NCI-H2107 (cell line): ENCODE measurements at places on chromosomes 11 and 22.

GRCh38 chr11:64665411-64665821 lies 57.6 kb downstream of the NRXN2 start:
- DNase-seq = no peak

- DNase-seq = peak; percentile 67
These were observed 12.4 kb upstream of the DSCAML1 start for GRCh38 chr11:117809236-117810055.

GRCh38 chr11:125111001-125111342 lies 454 bp downstream of the TMEM218 start:
- no peak for DNase-seq

GRCh38 chr11:15006139-15006759 lies 34.1 kb upstream of the CALCA start:
- DNase-seq = peak; percentile 14

- no peak for DNase-seq
These were observed 13.0 kb downstream of the OR52N4 start for GRCh38 chr11:5767056-5767455.

DNA sequence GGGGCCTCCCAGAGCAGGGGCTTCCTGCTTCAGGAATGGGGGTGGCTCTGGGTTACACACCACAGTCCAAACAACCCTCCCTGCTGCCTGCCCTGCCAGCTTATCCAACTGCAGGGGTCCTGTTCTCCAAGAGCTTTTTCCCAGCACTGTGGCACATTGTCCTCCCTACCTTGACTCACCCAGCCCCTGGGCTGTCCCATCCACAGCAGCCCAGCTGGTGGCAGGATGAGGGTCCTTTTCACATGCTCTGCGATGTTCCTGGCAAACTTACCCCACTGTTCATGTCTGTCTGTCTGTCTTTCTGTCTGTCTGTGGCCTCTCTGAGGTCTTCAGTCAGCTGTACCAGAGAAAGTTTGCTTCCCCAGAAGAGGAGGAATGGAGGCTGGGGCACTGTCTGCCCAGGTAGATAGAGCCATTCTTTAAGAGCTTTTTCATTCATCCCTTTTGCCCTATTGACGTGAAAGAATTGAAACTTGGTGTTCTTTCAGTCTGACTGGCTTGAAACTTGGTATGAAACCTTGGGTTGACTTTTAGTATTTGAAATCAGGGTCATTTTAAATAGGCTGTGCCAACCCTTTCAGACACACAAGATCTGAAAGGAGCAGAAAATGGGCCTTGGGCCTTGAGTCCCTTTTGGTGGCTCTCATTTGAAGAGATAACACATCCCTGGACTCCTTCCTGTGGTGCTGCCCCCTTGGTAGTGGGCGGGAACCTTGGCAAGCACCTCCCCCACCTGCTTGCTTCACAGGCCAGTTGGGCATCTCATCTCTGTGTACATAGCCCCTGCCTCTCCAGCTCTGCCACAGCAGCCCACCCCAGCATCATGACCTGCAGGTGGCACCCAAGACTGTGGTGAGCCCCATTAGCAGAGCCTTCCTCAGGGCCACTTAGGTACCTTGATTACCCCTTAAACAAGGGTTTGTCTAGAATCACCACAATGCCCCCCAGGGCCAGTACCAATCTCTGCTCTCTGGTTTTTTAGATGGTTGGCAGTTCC lies 74.6 kb upstream of the SUSD2 start:
- DNase-seq = no peak

GRCh38 chr11:96206955-96207354 lies 136.0 kb downstream of the MAML2 start:
- no peak for DNase-seq

DNA sequence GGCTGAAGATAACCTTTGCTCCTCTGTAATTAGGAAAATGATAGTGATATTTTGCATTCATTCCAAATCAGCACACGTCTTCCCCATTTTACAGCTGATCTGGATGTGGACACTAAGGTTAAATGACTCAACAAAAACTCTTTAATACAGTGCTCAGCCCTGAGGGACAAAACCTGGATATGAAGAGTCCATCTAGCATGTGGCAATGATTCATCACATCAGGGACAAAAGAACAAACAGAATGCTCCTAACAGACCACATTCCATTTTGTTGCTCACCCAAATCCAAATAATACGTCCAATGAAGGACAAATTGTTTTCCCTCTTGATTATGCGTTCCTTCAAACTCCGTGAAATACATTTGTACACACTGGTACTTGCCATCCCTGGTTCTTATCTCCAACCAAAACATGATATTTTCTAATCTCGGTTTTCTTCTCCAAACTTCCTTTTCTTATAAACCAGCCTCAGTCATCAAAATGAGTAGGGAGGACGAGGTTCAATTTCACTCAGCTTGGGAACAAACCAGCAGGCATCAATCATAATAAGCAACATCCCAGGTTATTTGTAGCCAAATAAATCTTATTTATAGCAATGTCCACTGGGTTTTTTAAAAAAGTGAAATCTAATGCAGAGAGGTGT lies 53.7 kb upstream of the MTMR2 start:
- no peak for DNase-seq
